ENCODE measurements at places on chromosomes 4 and X.

GRCh38 chrX:132470831-132471230 lies 18.0 kb downstream of the MBNL3 start:
- no peak for DNase-seq

DNA sequence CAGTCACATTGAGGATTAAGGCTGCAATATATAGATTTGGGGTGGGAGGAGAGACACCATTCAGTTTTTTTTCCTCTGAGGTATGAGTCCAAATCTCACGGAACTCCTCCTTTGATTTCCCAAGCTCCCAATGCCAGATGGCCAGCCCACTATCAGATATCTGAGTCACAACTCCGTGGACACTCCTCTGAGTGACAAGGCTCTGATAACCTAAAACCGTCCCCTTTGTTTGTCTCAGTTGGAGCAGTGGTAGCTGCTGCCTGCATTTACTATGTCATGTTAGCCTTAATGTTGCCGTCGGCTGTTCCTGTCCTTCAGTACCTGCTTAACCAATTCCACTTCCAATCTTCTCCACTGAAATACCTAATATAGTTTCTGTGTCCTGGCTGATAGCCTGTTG lies 107.3 kb downstream of the DTHD1 start:
- no peak for DNase-seq

GRCh38 chr4:75895744-75896314 lies 6.4 kb downstream of the PPEF2 start:
- peak; percentile 13 for DNase-seq

- DNase-seq: no peak
These were observed 40.6 kb upstream of the MXD4 start for GRCh38 chr4:2302387-2303119.

DNA sequence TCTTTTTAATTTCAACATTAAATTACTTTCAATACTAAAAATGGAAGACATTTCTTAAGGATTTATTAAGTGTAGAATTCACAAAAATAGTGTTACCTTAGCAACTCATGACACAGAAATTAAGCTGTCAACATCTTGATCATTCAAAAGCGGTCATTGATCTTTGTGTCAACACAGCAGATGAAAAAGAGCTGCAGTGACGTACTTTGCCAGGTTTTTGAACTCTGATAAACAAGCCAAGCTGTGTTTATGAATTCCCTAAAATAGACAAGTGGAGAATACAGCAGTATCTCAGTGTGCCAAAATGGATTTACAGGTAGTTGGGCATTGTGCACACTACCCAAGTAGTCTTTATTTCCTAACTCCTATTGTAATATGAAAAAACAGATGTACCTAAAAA lies 1141.8 kb upstream of the PCDH7 start:
- DNase-seq: no peak

DNA sequence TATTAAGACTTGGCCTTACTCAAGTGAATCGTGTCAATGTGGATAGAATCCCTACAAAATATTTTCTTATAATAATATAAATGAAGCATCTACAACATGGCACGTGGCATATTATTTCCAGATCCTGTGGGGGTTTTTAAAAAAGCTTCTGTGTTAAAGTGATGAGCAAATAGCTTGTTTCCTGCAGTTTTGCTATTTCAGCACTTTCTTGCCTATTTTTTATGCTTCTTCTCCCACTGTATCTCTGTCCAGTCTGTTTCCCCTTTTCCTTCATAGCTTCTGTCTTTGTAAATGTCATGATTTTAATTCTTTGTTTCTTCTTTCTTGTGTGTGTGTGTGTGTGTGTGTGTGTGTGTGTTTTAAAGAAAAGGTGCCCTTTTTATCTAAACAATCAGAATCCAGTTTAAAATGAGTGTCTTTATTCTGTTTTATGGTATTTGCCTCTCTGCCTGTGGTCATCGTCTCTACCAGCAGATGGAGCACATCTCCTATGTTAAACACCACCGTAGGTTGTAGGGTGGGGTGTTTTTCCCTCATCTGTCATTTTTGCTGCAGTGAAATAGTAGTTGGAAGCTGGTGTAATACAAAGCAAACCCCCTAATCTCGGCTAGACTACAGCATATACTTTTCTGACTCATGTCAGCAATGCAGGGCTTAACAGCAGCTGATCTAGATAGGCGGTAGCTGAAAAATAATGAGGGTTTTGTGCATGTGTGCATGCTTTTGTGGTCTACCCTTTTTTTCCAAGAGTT lies 33.1 kb downstream of the FTHL17 start:
- DNase-seq: no peak

DNA sequence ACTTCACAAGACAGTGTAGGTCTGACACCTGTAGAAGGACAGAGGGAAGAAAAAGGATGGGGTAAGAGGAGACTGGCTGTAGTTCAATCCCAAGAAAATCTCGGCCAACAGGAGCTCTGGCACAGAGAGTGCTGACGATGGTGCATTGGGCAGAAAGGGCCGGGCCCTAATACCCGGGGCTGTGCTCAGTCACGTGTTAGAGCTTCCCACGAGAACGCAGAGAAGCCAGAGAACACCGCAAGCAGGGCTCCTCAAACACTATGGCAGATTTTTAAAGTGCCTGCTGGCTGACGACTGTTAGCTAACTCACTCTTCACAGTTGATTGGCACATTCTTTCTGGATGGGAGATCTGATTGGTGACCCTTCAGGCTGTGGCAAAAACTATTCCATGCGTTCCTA lies 35.5 kb downstream of the EREG start:
- DNase-seq: no peak

- DNase-seq: peak; percentile 79
These were observed 25.3 kb downstream of the STIM2 start for GRCh38 chr4:26885912-26886274.

DNA sequence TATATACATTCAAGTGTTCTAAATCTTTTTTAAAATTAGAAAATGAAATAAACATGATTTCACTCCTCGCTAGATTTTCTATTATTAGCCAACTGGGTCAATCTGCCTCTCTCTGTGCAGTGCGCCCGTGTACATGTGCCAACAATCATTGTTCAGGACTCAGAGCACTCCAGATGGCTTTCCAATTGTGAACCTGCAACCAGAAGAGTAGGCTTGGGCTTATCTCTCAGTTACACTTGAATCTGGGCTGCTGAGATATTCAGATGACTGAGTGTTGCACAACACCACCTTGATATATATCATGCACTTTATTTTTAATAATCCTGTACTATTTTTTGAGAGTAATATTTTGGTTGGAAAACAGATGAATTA lies 184.0 kb upstream of the FSTL5 start:
- no peak for DNase-seq

GRCh38 chr4:22504447-22504846 lies 11.4 kb downstream of the ADGRA3 start:
- no peak for DNase-seq

DNA sequence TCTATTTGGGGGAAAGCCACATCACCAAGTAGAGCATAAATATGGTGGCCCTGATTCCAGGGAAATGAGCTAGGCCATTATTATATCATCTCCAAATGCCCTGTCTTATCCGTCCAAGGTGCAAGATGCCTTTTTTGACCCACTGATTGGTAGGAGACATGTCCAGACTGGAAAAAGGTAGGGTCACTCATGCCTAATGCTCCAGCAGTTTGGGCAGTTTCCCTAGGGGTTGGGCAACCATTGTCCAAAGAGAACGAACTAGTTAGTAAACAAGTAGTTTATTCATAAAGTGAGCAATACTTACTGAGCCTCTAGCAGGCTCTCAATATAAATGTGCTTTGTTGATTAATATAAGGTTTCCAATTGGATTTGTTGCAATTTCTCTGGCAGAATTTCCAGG lies 6.2 kb downstream of the FHDC1 start:
- DNase-seq: no peak
